ENCODE measurements at places on chromosomes 13 and 19.

DNA sequence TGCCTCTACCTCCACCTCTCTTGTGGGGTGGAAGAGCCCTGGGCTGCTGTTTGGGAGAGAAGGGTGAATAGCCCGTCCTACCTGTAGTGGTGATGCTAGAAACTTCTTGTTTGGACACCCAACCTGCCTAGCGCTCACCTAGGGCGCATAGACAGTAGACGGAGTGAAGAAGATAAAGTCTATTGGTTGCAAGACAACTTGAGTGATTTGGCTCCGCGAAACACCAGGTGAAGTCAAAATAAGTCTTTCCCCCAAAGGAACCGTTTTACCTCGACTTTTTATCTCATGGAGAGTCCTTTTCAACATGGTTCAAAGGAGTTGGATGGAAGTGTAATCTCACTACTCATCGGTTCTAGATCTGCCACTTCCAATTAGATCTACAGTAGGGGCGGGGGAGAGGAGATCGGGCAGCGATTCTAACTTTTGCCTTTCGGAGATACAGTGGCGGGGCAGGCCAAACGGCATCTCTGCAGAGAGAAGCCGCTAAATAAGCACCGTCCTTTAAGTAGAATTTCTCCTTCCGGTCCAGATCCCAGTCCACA, 694 bp upstream of the ZIC5 start:
- no peak for DNase-seq

- DNase-seq = no peak
Observed at GRCh38 chr13:98681049-98681448, 71.4 kb downstream of the SLC15A1 start.

DNA sequence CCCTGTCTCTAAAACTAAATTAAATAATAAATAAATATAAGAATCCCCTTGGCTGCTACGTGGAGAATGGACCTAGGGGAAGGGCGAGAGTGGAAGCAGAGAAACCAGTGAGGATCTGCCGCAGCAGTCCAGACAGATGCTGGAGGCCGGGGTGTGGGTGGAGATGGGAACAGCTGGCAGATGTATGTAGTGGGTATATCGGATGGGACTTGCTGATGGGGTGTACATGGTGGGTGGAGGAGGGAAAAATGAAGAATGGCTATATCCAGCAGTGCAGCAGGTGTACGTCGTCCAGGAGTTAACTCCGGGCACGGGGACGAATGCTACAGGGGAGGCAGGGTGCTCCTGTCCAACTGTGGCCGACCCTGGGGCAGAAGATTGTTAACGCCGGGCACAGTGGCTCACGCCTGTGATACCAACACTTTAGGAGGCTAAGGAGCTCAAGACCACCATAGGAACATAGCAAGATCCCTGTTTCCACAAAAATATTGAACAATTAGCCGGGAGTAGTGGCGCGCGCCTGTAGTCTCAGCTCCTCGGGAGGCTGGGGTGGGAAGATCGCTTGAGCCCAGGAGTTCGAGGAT, 654 bp downstream of the CEP89 start:
- no peak for DNase-seq

- no peak for DNase-seq
Observed at GRCh38 chr19:35063940-35064818, 22.7 kb downstream of the HPN start.

- peak; percentile 87 for DNase-seq
Observed at GRCh38 chr19:29873024-29873800, 61.4 kb downstream of the CCNE1 start.
